Stimulated activated CD4-positive, alpha-beta T cell treated with anti-CD3 and anti-CD28 coated beads, Interleukin-12 subunit alpha, Interleukin-12 subunit beta, amount 100 ng/mL, for 24 hours (primary cell): ENCODE measurements at places on chromosomes 6 and 20.

DNA sequence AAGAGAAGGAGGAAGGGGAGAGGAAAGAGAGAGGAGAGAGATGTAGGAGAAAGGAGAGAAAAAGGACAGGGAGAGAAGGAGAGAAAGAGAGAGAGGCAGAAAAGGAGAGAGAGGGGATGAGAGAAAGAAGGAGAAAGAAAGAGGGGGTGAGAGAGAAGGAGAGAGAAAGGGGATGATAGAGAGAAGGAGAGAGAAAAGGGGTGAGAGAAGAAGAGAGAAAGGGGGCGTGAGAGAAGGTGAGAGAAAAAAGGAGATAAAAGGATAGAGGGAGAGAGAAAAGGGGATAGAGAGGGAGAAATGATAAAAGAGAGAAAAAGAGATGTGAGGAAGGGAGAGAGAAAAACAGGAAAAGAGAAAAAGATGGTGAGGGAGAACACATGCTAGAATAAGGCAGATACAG, 933.4 kb downstream of the KIF16B start:
- no peak for DNase-seq

DNA sequence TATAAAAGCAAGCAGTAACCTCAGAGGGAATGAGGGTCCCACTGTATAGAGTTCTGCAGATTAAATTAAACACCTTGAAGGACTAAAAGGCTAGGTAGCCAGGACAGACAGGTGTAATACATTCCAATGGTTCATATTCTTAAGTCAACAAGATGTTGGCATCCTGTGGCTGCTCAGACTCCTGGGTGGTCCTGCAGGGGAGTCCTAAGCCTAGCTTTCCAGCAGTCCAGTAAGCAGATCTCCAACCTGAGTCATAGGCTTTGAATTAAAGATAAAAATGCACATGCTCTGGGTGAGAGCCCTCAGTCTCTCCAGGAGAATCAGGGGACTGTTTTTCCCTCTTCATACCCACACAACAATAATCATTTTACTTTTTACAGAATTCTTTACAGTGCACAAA, 307.3 kb upstream of the SUPT3H start:
- DNase-seq, result no peak

DNA sequence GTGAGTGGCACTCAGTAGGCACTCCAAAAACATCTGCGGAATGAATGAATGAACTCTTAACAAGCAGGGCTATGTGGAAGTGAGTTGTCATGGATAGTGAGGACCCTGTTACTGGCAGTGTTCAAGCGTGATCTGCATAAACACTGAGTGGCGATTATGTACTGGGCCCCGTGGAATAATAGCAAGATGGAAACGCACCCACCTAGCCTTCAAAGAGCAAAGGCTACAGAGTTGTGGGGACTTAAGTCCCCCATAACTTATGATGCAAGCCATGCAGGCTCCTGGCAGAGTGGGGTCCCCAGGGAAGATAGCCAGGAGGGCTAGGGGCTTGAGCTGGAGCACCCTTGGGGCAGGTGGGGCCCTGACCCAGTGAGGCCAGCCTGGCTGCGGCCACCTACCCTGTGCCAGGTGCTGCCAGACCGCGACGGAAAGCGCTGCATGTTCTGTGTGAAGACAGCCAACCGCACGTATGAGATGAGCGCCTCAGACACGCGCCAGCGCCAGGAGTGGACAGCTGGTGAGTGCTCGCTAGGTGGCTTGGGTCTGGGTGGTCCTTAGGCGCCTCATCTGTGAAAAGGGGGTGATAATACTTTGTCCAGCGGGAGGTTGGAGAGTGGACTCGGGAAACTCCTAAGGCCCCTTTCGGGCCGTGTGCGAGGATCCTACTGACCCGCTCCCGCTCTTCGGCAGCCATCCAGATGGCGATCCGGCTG, 20.0 kb downstream of the DEF6 start:
- no peak for DNase-seq

- no peak for DNase-seq
These were observed 314.0 kb upstream of the ECI2 start for GRCh38 chr6:4449409-4449808.
